ENCODE measurements at places on chromosomes 3 and 15.

DNA sequence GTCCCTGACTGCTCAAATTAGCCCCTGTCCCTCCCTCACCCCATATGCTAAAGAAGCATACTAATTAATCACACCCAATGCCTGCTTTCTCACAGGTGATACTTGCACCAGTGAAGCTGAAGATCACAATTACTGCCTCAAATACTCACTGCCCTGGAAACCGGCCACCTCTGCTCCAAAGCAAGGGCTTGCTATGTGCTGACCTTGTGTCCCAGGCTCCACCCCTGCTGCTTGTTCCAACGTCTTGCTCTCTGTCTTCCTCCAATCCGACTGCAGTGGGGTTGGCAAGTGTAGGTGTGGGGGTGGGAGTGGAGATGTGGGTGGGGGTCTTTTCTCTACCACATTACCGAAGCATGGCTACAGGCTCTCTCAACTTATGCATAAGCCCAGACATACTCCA lies 55.7 kb upstream of the PSMD6 start:
- DNase-seq, result no peak

DNA sequence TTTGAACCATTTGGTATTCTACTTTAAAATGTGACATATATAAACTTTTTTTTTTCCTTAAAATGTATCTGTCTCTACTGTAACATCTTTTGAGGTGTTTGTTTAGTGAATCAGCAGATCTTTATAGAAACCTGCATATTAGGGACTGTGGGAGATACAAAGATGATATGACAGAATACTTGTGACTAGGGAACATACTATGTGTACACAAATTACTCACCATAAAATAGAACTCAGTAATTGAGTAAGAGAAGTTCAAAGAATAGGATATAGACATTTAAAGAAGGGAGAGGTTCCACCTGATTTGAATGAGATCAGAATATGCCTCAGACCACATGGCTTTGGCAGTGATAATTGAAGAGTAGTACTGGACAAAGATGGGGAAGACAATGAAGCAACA lies 47.9 kb downstream of the ATP2C1 start:
- no peak for DNase-seq

DNA sequence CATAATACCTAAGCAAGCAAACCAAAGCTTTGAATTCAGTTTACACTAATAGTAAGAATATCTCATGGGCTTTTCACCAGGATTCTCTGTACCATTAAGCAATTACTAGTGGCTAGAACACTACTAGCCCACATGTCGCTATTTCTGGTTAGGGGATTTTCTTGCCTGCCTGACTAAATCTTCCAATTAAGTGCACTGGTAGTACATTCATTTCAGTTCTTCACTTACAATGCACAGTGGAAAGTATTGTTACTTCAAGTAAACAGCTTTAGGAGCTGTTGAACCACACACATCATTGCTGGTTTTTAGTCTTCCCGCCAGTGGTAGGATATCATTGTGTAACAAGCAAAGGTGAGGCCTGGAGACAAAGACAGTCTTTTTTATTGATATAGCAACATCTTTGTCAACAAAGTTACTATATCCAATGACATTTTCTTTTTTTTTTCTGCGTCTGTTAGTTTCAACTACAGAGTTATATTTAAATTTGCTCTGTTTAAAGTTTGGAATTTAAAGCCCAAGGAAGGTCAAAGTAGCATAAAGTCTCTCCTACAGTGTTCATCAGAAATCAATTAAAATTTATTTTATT lies 826.8 kb upstream of the NR2F2 start:
- no peak for DNase-seq

GRCh38 chr3:107662586-107662985 lies 139.8 kb downstream of the BBX start:
- DNase-seq, result no peak

DNA sequence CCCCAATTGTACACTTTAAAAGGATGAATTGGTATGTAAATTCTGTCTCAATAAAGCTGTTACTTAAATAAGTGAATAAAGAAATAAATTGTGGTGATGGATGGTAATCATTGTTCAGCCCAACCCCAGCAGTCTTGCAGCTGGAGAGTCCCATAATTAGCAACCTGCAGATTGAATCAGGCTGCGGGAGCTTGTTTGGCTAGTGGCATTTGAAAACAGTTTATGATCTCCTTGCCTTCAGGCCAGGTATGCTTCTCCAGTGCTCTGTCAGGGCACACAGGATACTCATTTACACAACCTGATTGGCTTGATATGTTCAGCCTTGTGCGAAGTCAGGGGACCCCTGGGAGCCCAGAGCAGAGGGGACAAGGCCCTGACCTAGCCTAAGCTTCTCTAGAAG lies 16.5 kb upstream of the TSEN2 start:
- no peak for DNase-seq

GRCh38 chr3:102745881-102746280 lies 311.1 kb downstream of the ZPLD1 start:
- no peak for DNase-seq

DNA sequence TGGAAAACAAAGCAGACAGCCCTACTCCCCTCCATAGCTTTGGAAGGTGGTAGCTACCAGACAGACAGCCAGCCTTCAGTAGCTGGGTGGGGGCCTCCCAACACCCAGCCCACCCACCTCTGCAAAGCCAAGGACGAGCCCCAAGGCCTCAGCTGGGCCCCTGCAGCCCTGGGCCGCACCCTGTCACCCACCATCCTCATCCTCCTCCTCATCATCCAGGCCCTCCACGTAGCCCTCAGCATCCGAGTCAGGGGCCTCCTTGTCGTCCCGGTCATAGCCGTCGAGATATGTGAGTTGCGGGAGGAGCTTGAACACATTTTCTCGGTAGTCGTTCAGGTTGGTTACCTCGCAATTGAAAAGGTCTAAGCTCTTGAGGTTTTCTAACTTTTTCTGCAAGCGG lies 36.5 kb downstream of the ANP32A start:
- DNase-seq, result no peak

DNA sequence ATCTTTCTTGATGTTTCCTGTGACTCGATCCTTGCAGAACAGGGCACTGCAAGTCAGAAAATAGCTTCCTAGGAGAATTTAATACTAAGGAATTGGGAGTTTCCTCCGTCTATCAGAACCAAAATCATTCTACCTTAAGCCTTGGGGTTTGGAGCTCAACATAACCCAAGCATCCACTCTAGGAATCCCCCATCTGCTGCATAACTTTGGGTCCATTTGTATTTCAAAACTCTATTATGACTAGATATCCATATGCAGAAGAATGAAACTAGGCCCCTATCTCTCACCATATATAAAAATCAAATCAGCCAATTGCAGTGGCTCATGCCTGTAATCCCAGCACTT lies 61.7 kb upstream of the AKAP13 start:
- DNase-seq, result no peak

GRCh38 chr15:91710080-91710698 lies 143.3 kb upstream of the SLCO3A1 start:
- no peak for DNase-seq

DNA sequence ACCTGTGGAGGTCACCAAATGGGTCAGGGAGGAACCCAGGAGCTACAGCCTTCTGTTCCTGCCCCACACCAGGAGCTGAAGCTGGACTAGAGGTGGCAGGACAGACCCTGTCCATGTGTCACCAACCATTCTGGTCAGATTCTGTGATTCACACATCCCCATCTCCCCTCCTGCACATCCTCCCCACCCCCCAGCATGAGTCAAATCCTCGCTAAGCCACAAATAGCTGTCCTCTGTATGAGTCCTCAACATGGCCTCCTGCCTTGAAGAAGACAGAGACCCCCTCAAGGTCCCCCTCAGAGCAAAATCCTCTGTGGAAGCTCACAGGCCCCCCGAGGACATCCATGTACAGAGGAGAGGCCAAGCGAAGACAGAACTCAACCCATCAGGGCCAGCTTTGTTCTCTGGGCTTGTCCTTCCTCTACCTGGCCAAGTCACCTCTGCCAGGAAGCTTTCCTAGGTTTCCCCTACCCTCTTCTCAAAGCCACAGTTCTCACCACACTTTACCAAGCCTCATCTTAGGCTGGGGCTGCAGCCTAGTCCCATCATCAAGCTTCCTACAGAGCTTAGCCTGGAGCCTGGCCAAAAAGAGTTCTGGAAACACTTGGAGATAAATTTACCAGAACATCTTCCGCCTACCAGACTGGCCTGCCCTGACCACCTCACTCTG lies 17.1 kb downstream of the CACNA2D2 start:
- no peak for DNase-seq

DNA sequence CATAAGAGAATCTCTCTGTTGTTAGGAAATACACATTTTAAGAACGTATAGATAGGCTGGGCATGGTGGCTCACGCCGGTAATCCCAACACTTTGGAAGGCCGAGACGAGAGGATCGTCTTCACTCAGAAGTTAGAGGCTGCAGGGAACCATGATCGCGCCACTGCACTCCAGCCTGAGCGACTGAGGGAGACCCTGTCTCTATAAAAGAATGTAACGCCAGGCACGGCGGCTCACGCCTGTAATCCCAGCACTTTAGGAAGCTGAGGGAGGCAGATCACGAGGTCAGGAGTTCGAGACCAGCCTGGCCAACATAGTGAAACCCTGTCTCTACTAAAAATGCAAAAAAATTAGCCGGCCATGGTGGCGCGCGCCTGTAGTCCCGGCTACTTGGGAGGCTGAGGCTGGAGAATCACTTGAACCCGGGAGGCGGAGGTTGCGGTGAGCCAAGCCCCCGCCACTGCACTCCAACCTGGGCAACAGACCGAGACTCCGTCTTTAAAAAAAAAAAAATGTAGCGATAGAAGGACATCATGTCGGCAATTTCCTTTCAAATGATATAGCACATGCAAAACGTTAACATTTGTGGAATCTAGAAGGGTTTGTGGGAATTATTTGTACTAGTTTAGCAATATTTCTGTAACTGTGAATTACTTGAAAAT lies 730 bp upstream of the RPL14 start:
- no peak for DNase-seq

DNA sequence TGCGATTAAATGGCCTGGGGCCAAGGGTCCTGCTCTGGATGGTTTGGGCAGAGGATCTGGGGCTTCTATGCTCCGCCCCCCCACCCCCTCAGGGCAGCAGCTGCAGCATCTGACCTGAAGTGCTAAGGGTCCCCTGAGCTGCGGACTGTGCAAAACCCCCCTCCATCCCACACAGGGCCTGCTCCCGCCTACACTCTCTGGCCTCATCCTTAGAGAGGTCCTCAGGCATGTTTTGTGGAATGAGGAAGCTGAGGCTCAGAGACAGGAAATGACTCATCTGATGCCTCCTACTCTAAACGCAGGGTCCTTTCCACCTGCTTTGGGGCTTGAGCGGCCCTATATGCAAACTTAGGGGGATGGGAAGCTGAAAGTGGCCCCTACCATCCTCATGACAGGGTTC lies 59.5 kb upstream of the CTSH start:
- no peak for DNase-seq

DNA sequence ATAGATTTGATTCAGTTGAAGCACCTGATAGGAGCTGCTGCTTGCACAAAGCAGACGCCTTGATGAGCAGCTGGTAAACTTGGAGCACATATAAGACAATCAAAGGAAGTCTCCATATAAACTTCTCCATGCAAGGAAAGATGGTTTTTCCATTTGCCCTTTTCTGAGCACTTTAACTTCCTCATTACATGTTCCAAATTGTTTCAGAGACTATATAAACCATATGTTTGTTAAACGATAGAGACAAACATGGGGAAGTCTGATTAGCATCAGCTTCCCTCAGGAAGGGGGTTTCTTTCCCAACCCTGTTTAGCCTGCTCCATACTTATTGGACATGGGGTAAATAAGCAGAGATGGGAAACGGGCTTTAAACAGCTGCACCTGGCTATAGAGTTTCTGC lies 88.0 kb downstream of the DHX36 start:
- DNase-seq, result no peak

DNA sequence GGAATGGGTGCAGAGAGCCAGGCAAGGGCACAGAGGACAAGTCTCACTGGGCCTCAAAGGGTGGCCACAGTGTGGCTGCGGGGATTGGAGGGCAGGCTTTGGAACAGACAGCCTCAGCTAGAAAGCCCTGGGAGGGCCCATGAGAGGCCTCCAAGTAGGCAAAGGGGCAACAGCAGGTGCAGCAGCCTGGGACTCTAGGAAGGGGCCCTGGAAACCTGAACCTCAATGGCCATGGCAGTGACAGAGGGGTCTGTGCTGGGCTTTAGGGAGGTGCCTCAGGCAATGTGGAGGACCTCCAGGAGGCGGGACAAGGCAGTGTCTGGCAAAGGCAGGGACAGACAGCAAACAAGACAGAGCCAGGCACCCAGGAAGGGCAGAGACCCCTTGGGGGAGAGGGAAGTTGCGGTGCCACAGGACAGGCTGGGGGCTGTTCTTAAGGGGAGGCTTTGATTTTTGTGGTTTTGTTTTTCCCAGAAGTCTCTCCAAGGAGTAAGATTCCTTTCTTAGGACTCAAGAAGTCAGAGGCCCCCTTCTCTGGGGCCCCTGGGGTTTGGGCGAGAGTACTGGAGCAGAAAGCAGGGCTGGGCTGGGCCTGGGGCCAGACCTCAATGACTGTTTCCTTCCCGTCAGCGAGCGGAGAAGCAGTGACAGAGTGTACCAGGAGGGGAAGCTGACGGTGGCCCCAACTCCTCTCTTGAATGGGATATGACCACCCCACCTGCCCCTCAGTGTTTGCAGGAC lies 9.7 kb downstream of the STOML1 start:
- no peak for DNase-seq
